ENCODE measurements at places on chromosomes 5 and 9. TPM values are rescaled to one million over a fixed set of nuclear protein-coding genes. Genes with fewer than 3 reads are reported as not detected.
A peak's percentile ranks its signal among the peaks of the same experiment; 100 is the strongest.

The SCGB3A1 gene
- not detected for total RNA-seq

DNA sequence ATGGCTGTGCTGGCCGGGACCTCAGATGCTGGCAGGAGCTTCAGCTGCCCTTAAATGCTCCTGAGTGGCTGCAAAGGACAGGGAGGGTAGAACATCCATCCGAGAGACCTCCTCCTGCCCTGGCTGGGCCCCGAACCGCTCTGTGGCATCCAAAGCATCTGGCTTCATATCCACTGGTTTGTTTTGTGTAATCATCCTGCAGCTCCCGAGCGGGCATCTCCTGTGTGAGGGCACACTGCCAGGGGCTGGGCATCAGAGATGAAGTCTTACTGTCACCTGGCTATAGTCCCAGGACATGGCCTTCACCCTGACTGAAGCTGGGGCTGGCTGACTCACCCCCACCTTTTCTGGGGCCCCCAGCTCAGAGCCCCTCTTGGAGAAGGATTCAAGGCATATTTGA, 18.5 kb upstream of the NTNG2 start:
- DNase-seq: no peak

The C9orf153 gene
- total RNA-seq: not detected

DNA sequence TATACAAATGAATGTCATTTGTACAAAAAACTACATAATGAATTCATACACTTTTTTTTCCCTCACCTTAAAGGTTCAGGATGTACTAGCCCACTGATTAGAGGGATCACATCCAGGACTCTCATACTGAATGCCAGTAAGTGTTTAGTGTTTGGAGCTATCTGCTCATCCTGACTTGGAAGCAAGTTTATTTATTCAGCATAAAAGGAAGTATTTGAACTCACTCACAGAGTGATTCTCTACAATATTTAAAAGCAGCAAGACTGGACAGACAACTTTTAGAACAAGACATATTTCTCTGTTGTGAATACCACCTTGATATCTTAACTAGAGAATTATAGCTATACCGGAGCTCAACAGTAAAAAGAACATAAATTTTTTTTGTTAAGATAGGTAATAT, 14.8 kb upstream of the IQGAP2 start:
- DNase-seq: no peak

GRCh38 chr5:138983984-138984383, 108.8 kb upstream of the LRRTM2 start:
- DNase-seq: no peak

The CARTPT gene
- not detected for total RNA-seq

The CDKN2B gene
- not detected for total RNA-seq

GRCh38 chr5:14167211-14167845, 24.2 kb downstream of the TRIO start:
- no peak for DNase-seq

- no peak for DNase-seq
Measured at GRCh38 chr5:144194144-144194543, 23.5 kb downstream of the KCTD16 start.

DNA sequence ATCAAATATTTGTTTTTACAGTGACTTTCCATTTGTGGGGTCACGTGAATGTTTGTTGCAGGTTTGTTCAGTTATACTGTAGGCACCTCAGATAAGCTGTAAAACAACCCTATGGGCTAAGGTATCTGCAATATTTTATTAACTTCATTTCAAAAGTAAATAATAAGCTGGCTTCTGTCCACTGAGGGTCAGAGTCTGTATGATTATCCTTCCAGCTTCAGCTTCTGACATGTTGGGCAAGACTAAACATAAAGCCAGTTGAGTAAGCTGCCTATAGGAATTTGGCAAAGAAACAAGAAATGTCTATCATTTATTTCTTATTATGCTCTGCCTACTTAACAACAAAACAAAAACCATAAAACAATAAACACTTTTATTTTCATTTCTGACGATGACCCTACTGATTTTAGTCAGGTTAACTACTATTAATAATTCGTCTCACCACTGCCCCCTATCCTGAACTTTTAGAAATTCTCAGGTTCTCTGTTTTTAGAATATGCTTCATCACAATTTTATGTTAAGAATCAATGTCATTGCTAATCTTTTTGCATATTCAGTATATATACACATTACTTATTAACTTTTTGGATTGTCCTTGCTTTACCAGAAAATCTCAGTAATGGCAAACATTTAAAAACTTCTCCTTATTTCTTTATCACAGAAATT, 413.6 kb upstream of the ADAMTSL1 start:
- DNase-seq: no peak

- no peak for DNase-seq
Measured at GRCh38 chr9:36939655-36940499, 94.2 kb downstream of the PAX5 start.

DNA sequence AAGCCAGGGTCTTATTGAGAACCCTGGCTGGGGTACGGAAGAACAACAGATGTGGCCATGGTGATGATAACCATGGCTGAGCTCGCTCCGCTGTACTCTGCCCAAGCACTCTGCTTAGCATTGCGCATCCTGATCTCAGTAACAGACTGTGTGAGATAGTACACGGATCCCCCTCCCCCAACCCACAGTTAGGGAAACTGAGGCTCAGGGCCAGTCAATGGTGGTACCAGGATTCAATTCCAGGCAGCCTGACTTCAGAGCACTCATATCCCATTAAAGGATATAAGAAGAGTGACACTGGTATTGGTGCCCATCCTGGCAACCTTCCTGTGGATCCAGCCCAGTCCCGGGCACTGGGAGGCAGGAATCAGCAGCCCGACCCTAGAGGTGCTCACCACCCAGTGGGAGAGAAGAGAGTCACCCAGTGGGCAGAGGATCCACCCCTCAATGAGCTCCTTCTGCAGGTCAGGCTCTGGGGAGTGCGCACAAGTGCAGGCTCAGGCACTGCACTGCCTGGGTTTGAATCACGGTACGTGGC, 26.5 kb upstream of the KIF12 start:
- DNase-seq: no peak

The ZNF608 gene
- total RNA-seq: 20.8 TPM

GRCh38 chr5:97111616-97112015, 30.8 kb downstream of the LIX1 start:
- DNase-seq: no peak

- DNase-seq: no peak
Measured at GRCh38 chr5:32229586-32229985, 55.5 kb upstream of the GOLPH3 start.

GRCh38 chr9:127955294-127956015, 17.8 kb upstream of the DPM2 start:
- peak; percentile 69 for DNase-seq

The SPATA31C1 gene
- not detected for total RNA-seq

DNA sequence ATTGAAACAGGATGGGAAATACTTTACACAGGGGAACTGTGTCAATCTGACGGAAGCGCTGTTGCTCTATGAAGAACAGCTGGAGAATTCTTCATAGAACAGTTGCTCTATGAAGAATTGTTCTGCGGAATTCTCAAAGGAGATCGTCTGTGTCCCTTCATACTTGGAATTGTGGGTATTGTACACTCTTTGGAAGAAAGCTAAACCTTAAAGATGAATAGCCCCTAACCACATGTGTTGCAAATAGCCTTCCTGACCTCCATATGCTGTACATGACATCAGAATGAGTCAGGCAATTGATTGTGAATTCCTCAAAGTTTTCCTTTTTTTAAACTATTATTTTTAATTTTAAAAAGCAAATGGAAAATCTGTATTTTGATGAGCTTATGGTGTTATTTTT, 15.6 kb downstream of the NIM1K start:
- DNase-seq: no peak

DNA sequence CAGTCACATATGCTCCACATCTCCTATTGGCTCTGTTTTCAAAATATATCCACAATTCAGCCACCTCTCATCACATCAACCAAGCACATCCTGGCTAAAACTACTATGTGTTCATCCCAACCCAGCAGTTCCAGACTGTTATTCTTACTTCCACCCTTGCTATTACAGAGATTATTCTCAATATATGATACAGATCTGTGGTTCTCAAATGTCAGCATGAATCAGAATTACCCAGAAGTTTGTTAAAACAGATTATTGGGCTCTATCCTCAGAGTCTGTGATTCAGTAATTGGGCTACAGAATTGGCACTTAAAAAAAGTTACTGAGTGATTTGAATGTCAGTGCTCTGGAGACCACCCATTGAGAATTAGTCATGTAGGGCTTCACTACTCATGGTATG, 78.8 kb upstream of the IZUMO3 start:
- no peak for DNase-seq

- DNase-seq: peak; percentile 46
Measured at GRCh38 chr9:129574911-129575585, 45.9 kb downstream of the C9orf50 start.

The SPINK4 gene
- 4.5 TPM for total RNA-seq

GRCh38 chr5:137481596-137481995, 17.5 kb downstream of the SPOCK1 start:
- no peak for DNase-seq

DNA sequence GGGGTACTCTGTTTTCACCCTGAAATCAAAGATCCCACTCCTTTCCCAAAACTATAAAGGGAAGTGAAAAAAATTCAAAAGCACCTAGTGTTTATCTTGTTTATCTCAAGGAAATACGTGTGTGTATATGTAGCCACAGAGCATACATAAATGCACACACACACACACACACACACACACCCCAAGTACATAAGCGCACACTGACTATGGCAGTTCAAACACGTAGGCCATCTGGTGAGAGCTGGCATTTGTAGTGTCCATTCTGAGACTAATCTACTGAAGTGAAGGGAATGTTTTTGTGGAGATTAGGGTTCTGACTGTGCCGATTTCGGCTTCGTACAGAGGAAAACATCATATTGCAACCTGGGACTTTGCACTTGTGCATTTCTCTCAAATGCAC, 451.7 kb downstream of the BNC2 start:
- no peak for DNase-seq

DNA sequence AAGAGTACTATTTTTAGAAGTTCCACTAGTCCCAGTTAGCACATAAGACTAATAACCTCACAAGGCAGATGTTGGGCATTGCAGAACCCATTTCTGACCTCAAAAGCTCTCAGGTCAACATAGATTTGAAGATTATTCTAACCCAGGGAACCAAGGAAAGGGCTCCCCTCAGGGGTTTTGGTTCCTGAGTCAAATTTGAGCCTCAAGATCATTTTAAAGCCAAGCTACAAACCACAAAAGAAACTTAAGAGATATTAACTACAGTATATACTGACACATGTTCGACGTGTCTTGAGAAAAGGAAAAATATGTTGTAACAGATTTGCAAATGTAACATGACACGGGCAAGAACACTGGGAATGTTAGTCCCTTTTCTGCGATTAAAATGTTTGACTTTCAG, 88.6 kb downstream of the GNAQ start:
- DNase-seq: peak; percentile 42

The MARVELD2 gene
- total RNA-seq: 0.08 TPM

The STOM gene
- total RNA-seq: 47.0 TPM

The ADCY2 gene
- not detected for total RNA-seq

The DNAJC25 gene
- 10.3 TPM for total RNA-seq

DNA sequence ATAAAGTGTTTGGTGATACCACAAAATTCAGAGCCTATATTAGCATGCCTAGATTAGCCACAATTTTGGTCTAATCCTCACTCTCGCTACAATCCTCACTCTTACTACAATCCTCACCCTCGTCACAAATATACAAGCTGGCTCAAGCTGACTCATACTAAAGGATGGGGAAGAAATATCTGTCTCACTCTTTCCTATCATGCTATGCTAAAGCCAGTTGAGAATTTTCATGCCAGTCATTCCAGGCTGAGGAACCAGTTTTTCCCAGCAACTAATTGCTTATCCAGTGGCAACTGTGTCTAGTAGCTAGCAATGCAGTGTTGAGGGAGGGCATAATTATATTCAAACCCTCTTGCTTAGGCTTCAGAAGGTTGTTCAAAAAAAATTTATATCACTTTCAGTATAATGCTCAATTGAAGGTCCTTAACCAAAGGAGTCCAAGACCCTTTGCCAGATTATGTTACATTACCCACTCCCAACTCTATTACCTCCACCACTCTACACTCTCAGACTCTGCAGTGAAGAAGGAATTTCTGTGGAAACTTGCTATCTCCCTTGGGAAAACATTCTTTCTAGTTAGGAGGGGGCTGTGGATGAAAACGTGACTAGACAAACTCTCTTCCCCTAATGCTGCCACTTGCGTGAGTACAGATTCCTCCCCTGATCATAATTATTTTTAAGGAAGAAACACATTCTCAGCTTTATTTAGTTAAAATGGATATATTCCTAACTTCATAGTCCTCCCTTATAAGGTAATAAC, 810.3 kb upstream of the ACO1 start:
- DNase-seq: no peak

- DNase-seq: no peak
Measured at GRCh38 chr5:73749485-73750270, 123.7 kb downstream of the ARHGEF28 start.

- DNase-seq: no peak
Measured at GRCh38 chr5:10335711-10336470, 17.6 kb upstream of the MARCHF6 start.

DNA sequence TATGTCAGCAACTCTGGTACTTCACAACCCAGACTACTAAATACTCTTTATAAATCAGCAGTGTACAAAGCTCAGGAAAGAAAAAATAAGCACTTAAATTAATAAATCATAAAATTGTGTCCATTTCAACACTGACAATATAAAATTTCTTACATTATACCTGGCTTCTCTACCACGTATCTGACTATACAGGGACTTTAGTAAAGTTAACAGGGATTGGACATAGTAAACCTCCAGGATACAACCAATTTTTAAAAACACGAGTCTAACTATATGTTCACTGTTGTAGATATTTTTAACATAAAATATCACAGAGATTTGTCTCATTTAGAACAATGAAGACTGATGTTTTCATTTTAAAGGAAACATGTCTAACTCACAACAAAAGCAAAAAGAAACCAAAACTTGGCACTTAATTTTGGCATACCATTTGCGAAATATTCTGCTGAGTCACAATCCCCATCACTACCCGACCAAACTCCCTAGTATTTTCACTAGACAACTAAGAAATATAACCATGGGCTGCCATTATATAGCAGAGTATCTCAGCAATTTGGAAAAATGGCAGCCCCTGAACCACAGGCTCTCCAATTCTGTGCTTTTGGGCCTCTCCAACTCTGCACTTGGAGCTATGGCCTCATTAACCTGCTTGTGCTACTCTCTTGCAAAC, 14.4 kb downstream of the FAM169A start:
- peak; percentile 48 for DNase-seq

DNA sequence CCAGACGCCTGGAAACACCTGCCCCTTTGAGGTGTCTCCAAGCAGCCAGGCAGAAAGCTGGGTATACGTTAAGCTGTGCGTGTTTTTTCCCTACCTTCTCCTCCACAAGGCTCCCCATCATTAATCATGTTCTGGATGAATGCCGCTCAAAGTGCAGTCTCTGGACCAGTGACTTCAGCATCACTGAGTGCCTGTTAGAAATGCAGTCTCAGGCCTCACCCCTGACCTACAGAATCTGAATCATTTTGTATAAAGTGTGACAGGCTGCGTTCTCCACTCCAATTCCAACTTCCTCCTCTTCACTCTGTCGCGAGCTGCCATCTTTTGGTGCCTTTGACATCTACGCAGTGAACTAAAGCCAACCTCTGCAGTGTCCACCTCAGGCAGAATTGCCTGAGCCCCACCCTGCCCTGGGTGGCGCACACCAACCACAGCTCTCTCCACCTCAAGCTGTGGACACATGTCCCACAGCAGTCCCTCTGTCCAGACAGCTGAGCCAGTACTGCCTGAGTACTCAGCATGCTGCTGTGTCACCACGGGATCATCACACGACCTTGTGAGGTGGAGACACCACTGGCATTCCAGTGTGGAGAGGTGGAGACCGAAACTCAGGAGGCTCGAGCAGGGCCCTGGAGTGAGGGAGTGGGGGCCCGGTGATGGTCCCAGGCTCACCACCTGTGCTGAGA, 14.2 kb downstream of the PTPN3 start:
- DNase-seq: no peak

Measured in H4 (cell line).